ENCODE measurements at places on chromosomes 1 and 21.

GRCh38 chr1:227740401-227740960 lies 5.2 kb downstream of the SNAP47 start:
- DNase-seq: no peak

DNA sequence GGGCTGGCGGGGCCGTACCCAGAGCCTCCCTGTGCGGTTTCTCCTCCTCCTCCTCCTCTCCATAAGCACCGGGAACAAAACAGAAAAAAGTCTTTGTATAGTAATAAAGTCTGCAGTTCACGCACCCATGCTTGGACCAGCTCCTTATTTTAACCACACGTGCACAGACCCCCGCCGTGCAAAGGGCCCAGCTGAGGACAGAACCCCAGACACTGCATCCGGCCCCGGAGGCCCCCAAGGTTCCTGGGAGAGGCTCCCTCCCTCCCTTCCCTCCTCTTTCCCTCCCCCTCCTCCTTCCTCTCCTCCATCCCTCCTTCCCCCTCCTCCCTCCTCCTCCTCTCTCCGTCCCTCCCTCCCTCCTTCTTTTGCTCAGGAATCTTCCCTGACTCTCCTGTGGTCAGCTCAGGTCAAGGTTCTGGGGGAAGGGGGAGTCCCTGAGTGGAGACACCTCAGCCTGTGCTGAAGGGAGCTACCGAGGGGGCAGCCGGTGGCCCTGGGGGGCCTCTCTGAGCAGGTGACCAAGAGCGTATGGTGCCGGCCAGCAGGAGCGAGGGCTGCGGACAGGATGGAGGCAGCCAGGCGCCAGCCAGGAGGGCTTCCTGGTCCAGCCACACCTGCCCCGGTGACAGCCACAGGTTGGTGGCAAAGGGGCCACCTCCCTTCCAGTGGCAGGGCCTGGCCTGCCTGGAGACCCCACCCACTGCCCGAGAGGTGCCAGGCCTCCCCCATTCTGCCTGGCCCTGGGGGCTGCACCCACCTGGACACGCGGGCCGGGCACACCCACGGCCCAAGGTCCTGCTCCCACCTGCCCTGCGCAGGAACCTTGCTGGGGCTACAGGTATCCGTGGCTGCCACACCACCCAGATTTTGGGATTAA lies 3.2 kb upstream of the TTLL10 start:
- no peak for DNase-seq

GRCh38 chr21:38181096-38181495 lies 75.7 kb upstream of the KCNJ15 start:
- no peak for DNase-seq

GRCh38 chr1:110320168-110320518 lies 19.0 kb upstream of the RBM15 start:
- DNase-seq: no peak

DNA sequence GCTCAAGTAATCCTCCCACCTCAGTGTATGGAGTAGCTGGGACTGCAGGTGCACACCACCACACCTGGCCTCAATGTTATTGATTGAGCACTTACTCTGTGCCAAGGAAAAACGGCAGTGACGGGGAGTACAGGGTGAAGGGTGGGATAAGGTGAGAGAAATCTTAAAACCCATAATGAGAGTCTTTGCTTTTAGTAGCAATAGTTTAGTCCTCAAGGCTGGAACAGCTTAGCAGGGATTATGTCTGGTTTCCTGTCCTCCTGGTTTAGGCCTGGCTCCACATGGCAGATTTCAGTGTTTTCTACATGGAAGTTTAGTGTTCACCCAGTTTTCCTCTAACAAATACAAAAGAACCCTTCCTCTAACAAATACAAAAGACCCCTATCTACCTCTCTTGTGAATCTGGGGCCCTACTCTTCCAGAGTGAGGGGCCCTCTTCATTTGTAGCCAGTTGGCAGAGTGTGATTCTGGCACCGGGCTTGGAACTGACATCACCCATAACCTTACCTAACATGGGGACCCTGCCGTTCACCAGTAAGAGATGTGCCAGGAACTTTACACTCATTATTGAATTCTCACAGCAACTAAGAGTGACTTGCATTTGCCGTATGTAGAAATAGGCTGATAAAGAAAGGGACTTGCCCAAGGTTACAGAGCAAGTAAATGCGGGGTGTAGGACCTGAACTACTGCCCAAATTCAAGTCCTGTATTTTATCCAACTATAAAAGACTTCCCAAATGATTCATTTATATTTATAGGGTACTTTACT lies 6.9 kb downstream of the ZNF691 start:
- no peak for DNase-seq

GRCh38 chr1:116268211-116268610 lies 104.8 kb upstream of the ATP1A1 start:
- DNase-seq: no peak
